ENCODE measurements at places on chromosomes 5 and 9.

DNA sequence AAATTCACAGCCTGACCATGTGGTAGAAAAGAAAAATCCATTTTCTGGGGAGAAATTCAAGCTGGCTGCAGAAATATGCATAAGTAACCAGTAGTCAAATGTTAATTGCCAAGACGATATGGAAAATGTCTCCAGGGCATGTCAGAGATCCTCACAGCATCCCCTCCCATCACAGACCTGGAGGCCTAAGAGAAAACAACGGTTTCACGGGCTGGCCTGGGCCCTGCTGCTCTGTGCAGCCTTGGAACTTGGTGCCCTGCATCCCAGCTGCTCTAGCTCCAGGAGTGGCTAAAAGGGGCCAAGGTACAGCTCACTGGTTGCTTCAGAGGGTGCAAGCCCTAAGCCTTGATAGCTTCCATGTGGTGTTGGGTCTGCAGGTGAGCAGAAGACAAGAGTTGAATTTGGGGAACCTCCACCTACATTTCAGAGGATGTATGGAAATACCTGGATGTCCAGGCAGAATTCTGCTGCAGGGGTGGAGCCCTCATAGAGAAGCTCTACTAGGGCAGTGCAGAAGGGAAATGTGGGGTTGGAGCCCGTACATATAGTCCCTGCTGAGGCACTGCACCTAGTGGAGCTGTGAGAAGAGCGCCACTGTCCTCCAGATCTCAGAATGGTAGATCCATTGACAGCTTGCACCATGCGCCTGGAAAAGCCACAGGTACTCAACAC lies 49.7 kb downstream of the PTBP3 start:
- DNase-seq = no peak

DNA sequence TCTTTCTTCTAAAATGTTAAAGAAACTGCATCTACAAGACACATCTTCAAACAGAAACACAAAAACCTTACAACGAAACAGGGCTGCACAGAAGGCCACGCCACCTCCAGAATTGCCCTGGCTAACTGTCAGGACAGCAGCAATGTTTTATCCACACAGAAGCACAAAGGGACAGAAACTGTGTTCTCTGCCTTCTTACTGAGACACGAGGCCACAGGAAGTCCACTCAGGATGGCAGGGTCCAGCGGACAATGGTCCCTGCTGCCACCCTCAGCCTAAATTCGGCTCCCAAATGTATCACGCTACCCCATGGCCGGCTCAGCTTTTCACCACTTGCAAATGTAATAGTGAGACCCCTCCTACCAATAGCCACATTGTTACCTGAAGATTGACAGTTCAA lies 159.8 kb upstream of the PHYKPL start:
- no peak for DNase-seq

- DNase-seq = no peak
Measured at GRCh38 chr9:130354806-130355205, 89.2 kb downstream of the HMCN2 start.

- no peak for DNase-seq
Measured at GRCh38 chr5:54249210-54250028, 61.0 kb downstream of the ARL15 start.

- no peak for DNase-seq
Measured at GRCh38 chr9:136007934-136008692, 46.9 kb upstream of the UBAC1 start.

DNA sequence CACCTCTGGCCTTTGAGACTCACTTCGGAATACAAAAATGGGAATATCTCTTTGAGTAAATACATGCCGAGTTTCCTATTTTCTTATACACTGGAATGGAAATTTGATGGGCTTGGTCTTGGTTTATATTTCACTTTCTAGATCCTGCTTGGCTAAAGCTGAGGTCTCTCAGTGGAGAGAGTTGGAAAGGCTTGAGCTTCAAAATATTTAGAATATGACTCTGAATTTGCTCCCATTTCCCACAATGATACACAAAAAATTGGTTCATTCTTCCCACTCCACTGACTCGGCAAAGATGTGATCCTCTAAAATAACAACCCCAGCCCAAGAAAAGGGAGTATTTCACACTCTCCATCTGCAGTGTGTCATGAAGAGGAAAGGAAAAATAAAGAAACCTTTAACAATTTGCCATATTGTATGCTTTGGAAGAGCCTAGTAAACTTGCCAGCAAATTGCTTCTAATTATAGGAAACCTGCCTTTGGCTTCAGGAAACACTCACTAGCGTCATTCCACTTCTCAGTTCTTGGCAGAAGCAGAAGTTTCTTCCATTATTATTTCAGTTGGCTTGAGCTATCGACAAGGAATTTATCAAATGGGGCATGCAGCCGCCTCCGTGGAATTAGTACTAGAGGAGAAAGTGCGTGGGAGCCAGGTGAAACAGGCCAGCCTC lies 302.9 kb downstream of the NSG2 start:
- DNase-seq = no peak

DNA sequence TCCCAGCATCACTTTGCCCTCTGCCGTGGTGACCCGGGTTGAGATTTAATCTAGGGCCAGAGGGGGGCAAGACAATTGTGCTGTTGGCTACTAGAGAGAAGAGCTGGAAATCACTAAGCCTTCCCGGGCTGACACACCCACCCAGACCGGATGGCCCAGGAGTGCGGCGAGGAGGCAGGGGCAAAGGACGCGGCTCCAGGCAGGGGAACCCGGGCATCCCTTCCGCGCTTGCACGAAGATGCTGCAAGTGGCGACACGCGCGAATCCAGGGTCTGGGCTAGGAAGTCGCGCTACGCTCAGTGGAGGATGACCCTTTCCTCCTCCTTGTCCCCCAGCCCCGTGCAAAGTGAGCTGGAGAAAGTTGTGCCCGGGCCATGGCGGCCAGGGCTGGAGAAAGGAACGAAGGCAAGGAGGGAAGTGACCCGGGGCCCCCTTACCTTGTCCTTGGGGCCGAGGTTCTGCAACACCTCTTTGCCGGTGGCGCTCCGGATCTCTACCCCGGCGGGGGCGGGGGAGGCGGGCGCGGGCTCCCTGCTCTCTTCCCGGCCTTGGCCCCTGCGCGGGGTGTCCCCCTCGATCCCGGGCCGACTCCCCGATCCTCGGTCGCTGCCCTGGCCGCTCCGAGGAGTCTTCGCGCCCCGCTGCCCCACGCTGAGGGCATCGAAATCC lies 693 bp downstream of the DPYSL3 start:
- DNase-seq = no peak

DNA sequence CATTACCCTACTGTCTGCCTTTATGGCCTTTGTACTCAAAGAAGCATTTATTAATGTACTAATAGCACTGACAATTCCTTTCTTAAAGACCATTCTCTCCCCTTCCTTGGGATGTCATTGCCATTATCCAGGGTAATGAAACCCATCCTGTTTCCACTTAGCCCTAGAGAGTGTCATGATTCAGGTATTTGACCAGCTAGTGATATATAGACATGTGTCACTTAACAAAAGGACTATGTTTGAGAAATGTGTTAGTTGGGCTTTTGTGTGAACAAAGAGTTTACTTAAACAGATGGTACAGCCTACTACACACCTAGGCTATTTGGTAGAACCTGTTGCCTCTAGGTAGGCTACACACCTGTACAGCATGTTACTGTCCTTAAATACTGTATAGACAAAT lies 2.0 kb downstream of the ATP6V0E1 start:
- DNase-seq = no peak

DNA sequence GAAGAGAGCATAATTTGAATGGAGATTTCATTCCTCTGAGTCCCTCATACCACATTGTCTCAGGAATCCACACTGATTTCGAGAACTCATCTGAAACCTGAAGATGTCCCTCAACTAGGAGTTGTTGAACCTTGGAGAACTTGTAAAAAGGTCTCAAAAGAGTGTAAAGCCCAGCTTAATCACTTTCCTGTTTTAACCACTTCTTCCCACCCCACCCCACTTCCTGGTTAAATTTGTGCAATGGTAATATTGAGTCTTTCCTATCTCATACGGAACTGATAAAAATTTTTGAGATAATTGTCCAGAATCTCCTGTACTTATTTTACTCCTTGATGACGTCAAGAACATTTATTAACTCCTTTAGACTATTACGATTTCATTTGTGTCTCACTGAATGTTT lies 240.7 kb downstream of the ARRDC3 start:
- DNase-seq = no peak

- no peak for DNase-seq
Measured at GRCh38 chr5:135883441-135883840, 12.2 kb downstream of the IL9 start.

DNA sequence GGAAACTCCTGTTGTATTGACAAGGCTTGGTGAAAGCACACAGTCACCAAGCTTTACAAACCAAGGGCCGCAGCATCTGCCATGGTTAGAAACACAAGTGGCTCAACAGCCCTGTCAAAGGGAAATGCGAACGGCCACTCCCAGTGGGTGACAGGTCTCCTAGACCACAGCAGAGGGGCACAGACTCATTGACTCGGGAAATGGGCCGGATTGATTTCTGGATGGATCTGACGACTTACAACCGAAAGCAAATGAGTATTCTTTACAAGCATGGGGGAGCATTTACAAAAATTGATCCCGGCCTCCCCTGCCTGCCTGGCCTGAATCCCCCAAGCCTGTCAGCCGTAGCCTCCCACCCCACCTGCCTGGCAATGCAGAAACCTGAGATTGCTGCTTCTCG lies 48.2 kb downstream of the ADAMTS2 start:
- no peak for DNase-seq

- no peak for DNase-seq
Measured at GRCh38 chr9:126607086-126607485, 6.6 kb upstream of the LMX1B start.

- DNase-seq = no peak
Measured at GRCh38 chr5:42021923-42022322, 96.8 kb downstream of the FBXO4 start.

DNA sequence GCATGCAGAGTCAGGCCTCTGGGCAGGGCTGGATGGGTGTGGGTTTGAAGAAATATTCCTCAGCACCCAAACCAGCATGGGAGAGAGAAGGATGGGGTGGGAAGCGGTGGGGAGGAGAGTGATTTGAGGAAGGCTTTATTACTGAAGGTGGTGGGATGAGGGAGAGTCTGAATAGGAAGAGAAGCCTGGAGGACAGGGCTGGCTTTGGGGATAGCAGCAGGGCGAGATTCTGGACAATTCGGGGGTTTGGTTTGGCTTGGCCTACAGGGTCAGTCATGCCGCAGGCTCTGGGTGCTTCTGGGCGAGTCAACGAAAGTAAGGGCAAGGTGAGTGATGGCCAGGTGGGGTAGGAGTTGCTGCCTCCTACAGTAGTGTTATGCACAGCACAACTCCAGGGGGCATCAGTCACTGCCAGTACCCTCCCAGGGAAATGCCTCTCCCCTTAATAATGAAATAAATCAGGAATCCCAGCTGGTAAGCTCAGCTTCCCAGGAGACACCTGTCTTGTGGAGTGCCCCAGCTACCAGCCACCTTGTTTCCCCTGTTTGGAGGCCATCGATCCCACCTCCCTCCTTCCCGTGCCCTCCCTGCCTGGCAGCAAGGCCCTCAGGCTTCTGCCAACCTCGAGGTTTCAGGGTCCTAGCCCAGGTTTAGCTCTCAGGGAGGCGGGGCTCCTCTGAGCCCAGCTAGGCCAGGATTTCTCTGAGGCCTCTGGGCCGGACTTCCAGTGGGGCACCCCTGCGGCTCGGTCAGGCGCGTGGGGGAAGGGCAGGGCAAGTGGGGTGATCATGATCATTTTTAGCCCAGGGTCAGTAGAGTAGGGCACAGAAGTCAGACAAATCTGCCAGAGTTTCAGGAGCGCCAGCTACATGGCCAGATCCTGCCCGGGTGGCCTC lies 741 bp upstream of the NKX2-5 start:
- no peak for DNase-seq

DNA sequence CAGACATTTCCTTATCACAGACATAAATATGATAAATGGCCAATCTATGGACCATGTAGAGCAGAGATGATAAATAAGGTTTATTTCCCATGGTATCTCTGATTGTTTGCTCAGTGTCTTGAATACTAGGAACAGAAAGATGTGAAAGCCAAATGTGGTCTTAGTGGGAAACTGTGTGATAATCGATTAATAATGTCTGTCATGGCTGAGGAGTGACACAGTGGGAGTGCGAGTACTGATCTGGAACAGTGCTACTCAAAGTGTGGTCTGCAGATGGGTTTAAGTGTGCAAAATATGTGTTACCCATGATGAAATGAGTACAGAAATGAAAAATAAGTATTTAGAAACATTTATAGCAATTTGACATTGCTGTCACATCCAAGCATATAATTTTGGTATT lies 92.5 kb downstream of the PTTG1 start:
- no peak for DNase-seq

DNA sequence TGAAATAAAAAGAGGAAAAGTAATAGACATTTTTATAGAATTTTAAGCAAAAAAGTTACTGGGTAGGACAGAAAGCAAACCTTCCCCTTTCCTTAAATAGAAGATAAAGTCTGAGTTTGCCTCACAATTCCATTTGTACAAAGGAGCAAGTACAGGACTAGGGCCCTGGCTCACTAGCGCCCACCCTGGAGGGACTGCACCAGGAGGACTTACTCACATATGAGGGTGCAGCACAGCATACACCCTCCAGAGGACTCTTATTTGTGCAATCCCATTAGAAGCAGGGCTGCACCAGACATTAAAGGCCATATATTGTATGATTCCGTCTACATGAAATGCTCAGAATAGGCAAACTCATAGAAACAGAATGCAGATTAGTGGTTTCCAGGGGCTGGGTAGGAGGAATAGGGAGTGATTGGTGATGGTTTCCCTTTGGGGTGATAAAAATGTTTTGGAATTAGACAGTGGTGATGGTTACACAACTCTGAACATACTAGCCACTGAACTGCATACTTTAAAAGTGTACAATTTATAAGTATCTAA lies 4.5 kb downstream of the REEP5 start:
- no peak for DNase-seq

DNA sequence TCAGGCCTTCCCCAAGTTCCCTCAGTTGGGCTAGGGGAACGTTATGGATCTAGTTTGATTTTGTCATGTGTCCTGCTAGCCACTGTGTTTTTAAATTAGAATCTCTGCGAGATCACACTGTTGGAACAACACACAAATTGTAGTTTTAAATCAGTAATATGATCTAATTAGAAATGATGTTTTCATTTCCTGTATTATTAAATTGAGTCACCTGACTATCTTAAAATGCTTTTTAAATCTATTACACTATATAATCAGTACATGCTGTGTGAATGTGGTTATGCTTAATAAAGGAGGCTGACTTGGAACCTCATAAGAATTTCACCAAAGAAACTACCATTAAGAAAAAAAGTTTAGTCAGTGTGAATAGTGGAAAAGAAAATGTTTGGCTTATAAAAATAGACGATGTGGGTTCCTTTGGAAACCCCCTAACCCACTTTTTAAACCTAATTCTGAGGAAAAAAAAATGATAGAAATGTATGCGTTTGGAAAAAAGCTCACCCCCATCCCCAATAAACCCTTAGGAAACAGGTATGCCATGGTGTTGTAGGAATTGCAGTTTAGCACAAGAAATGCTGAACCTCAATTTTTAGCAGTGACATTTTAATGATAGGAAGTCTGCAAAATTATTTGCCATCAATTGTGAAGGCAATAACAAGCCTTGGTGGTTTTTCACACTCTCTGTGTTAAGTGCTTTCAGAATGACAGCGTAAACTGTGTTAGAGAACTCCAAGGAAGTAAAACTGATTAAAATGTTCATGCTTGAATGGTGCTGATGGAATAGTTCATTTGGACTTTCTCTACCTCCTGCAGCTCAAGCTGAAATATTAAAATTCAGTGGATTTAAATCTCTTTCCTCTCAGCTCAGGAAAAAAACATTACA lies 59.0 kb downstream of the TLE4 start:
- no peak for DNase-seq

Data from NCI-H2081 treated with DMSO at 0.1 percent for 48 hours (cell line).